Astrocyte (in vitro differentiated cells and primary cell): ENCODE measurements at places on chromosomes 3 and 15. TPM values are rescaled to one million over a fixed set of nuclear protein-coding genes. Genes with fewer than 3 reads are reported as not detected.

Gene MASP1
- 0.62 and 0.79 TPM in 2 replicates for total RNA-seq

GRCh38 chr15:97168704-97169475 is 791.6 kb upstream of the ARRDC4 start:
- no peaks in the 10 kb centered on the region for H3K4me1 ChIP-seq
- H3K27me3 ChIP-seq: no peaks in the 10 kb centered on the region
- DNase-seq: no peak
- no peak overlapping the region for H3K4me3 ChIP-seq

Gene SLC27A2
- total RNA-seq: 0.82 TPM in 1 of 2 replicates, not detected in the other

- no peaks in the 10 kb centered on the region for H3K27me3 ChIP-seq
- H3K4me1 ChIP-seq: peaks cover 31% of the 10 kb centered on the region
- H3K4me3 ChIP-seq: peak overlapping the region; percentile 88
- peaks cover 14% of the 10 kb centered on the region for H3K36me3 ChIP-seq
- peak; percentile 29 for DNase-seq
- H3K27ac ChIP-seq: peak overlapping the region; percentile 87
These were observed 574 bp downstream of the NGRN start for GRCh38 chr15:90266061-90266431.

GRCh38 chr15:98782801-98783200 is 134.5 kb downstream of the IGF1R start:
- H3K27ac ChIP-seq: no peak overlapping the region
- peaks cover 12% of the 10 kb centered on the region for H3K4me1 ChIP-seq
- no peaks in the 10 kb centered on the region for H3K27me3 ChIP-seq
- DNase-seq: no peak
- no peak overlapping the region for H3K4me3 ChIP-seq

Gene TM4SF4
- not detected in 2 replicates for total RNA-seq

DNA sequence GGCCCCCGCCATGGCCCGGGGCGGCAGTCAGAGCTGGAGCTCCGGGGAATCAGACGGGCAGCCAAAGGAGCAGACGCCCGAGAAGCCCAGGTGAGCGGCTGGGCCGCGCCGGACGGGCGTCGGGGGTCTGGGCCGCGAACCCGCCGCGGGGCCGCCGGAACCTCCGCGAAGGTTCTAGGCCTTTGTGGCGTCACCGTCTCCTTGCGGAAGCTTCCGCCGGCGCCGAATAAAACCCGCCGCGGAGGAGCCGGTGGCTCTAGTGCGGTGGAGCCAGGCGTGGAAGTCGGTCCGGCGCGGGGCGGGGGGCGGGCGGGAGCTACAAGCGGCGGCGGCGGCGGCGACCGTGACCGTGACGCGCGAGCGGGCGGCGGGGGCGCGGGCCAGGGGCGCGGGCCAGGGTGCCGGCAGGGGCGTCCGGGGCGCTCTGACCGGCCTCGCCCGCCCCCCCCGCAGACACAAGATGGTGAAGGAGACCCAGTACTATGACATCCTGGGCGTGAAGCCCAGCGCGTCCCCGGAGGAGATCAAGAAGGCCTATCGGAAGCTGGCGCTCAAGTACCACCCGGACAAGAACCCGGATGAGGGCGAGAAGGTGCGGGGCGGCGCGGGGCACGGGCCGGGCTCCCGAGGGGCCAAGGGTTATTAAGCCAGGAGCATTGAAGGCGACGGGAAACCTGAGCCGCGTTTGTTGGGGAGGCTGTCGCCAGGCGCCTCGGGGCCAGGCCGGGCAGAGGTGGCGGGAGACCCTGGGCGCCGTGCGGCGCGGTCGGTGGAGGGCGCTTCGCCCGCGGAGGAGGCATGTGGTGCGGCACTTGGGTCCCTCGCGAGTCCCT is at the start of gene DNAJA4:
DNAJA4 (plus strand) TSS at position 259 of the 833 bp plus-strand sequence; CDS start at position 461, 202 bp downstream.
- H3K36me3 ChIP-seq: no peaks in the 10 kb centered on the region
- peak within 1 kb of the TSS; percentile 53 for H3K4me3 ChIP-seq
- H3K4me1 ChIP-seq: peaks cover 9% of the 10 kb centered on the region
- H3K27me3 ChIP-seq: no peaks in the 10 kb centered on the region
- no peak within 1 kb of the TSS for H3K27ac ChIP-seq
- peak; percentile 31 for DNase-seq
